Tibial nerve (tissue), 4 donors: ENCODE measurements at places on chromosomes 2 and 18. TPM values are rescaled to one million over a fixed set of nuclear protein-coding genes. Genes with fewer than 3 reads are reported as not detected.

The KCNJ3 gene
- total RNA-seq = 31.5 TPM

The WNT10A gene
- total RNA-seq = 0.21 TPM

The FBXO48 gene
- 0.60 TPM for total RNA-seq

DNA sequence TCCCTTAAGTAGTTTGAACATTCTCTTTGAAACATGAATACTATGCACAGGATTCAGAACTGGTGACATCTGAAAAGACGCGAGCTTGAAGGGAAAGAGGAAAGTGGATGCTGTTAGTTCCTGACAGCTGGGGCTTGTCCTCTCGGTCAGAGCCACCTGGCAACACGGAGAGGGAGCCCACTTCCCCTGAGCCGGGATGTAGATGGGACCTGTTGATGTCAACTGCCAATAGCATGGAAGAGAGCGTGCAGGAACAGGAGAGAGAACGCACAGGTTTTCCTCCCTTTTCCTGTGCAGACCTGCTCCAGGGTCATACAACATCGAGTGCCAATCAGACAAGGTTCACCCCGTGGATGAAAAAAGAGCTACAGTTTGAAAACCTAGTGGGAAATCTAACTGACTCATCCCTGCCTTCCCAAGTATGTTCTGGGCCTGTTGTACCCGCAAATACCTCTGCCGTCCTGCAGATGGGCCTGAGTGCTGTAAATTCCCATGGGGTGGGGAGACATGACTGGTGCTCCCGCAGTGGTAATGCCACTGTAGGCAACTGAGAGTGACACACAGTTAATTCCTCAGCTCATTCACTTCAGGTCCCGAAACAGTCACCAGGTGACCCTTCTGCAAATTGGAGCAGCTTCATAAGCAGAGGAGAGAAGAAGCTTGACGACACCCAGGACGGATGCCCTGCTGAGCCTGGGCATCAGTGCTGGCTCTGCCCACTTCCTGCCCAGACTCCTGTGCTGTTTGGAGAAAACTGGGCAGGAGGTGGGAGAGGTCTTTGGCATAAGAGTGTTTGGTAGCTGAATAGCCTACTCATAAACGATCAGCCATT is 13.9 kb upstream of the MBP start:
- DNase-seq = no peak

DNA sequence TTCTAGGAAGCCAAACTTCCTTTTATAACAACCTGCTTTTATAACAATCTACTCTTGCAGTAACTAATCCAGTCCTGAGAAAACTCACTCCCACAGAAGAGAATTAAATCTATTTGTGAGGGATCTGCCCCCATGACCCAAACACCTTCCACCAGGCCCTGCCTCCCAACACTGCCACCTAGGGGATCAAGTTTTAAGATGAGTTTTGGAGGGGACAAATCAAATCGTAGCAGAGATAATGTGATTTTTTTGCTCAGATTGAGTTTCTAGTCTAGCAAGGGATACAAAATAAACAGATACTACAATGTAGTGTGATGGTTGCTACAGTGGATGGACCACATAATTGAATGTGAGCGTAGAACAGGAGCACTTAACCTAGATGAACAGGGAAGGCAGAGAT is 52.2 kb downstream of the NCOA1 start:
- no peak for DNase-seq

- no peak for DNase-seq
Observed at GRCh38 chr2:209472112-209472832, 48.4 kb downstream of the MAP2 start.

DNA sequence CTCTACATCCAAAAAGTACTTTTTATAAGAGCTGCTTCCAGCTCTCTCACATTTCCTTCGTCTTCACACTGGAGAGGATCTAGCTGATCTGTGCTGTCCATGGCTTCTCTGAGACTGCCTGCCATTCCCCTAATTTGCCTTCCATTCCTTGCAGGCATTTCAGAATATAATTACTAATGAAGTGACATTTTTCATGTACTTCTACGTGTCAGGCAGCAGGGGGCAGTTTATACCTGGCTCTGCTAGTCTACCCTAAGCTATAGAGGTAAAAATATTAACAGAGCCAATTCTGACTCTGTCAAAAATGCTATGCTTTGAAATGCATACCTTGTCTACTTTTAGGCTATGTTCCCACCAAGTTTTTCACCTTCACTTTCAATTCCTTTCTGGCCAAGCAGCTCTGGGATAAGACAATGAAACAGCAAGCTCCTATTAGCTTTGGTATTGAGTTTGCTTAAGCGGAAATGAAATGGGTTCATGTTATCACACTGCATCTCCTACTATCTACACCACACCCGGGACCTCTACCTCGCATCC is 81.9 kb downstream of the MEP1B start:
- DNase-seq = no peak
